ENCODE measurements at places on chromosomes 5 and 9.
A peak's percentile ranks its signal among the peaks of the same experiment; 100 is the strongest.

DNA sequence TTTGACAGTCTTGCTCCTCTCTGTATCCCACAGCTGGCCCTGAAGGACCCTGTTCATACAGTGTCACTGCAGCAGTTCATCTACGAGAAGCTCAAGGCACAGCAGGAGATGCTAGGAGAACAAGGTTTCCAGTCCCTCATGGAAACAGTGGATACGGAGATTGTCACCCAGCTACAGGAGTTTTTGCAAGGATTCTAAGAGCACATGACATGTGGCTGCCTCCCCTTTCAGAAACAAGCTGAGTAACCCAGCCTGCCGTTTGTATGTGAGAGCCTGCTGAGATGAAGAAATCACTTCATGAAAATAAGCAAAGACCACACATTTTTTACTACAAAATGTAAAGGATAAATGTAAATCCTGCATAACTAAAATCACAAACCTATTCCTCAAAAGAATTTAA is 48.5 kb downstream of the LRRC70 start:
- no peak for DNase-seq

GRCh38 chr5:109935833-109936490 is 246.2 kb downstream of the MAN2A1 start:
- DNase-seq, result no peak

GRCh38 chr5:56987171-56987570 is 35.2 kb upstream of the MIER3 start:
- DNase-seq, result no peak

DNA sequence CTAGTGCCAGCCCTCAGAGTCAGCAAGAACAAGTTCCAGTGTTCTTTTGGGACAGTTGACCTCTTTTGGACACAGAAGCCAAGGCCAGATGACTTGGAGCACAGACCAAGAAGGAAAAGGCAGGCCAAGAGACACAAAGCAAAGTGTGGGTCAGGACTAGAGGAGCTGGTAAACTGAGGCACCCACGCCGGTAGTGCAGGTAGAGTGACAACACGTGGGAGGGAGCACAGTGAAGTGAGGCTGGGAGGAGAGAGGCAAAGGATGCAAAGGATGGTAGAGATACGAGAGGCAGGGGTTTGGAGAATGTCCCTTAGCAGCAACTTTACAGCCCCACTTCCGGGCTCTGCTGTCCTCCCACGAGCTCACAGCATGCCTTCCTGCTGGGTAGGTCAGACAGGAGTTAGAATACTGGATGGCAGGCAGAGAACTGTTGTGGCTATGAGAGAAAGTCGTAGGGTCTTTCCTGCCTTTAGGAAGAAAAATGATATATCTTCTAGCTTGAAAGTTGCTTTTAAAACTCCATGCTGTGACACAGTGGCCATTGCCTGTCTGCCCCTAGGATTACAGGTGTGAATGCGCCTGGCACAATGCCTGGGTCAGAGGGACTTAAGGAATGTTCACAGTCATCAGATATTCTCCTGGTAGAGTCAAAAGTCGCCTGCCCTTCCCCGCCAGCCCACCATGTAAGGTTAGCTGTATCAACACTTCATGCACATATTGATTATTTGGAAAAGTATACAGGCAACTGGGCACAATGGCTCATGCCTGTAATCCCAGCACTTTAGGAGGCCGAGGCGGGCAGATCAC is 97.9 kb downstream of the PDE8B start:
- no peak for DNase-seq

- no peak for DNase-seq
Measured at GRCh38 chr9:4375424-4376200, 75.7 kb upstream of the GLIS3 start.

DNA sequence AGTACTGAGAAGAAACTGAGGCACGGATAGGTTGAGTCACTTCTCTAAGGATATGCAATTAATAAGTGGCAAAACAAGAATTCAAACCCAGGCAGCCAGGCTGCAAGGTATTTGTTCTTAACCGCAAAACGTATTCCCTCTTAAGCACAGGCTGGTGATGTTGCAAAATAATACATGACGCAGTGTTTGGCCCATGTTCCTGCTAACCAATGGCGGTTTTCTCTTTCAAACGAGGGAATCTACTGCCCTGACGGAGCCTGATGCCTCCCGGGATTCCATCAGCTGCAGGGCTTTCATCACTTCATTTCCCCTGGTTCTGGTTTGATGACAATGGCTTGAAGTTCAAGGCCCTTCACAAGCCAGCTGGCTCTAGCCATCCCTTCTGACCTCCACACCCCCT is 154.8 kb downstream of the SLIT3 start:
- no peak for DNase-seq

DNA sequence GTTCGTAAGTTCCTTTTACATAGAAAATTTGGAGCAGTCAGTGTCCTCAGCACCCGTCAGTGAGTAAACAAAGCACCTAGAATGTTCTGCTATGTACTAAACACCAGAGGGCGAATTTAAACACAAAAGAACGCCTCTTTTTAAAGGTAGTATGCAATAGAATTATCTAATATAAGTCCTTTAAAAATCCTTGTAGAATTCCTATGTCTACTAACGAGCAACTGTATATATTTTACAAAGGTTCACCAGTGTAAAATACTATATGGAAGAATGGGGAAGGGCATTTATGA is 499 bp upstream of the TMEM232 start:
- no peak for DNase-seq

DNA sequence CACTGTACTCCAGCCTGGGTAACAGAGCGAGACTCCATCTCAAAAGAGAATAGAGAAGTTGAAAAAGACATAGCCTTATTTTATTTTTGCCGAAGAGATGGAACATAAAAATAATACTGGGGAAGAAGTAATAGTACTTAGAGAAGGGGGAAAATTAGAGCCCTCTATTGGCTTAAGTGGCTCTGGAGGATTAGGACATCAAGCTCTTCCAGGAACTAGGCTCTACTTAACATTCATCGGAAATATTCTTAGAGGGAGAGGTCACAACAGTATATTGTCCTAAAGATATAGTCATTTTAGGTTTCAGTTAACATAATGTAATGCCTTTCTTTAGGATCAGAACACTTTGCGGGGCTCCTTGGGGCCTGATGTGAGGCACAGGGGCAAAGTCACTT is 86.0 kb upstream of the PLPP1 start:
- no peak for DNase-seq

DNA sequence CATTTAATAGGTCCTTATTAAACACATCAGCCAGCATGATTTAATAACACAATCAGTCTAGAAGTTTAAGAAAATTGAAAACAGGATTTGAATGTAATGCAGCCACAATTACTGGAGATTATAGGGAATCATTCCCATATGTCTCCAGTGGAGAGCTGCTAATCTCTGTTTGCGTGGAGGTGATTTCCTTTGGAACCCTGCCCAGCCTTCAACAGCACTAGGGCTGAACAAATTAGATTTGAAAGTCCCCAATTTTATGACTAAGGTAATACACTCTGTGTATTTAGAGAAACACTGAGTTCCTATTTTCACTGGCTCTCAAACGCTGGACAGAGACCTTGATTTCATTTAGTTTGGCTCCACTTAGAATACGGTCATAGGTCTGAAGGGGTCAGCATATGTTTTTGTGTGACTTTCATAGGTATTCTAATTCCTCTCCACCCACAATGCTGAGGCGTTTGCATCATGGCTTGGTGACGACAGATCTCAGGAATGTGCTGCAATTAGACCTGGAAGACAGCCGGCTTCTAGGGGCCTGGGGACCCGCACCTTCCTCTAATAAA is 508.3 kb downstream of the EBF1 start:
- DNase-seq, result peak; percentile 45

DNA sequence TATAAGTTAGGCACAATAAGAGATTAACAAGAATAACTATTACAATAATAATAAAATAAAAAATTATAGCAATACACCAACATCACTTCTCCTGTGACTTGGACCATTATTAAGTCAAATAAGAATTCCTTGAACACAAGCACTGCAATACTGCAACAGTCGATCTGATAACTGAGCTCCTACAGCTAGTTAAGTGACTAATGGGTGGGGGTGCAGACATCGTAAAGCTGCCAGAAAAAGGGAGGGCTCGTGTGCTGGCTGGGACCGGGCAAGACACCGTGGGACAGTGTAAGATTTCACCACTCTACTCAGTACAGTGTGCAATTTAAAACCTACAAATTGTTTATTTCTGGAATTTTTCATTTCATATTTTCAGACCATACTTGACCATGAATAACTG is 78.8 kb downstream of the SNX24 start:
- DNase-seq, result no peak

GRCh38 chr9:134770972-134771971 is 109.3 kb upstream of the FCN2 start:
- no peak for DNase-seq

DNA sequence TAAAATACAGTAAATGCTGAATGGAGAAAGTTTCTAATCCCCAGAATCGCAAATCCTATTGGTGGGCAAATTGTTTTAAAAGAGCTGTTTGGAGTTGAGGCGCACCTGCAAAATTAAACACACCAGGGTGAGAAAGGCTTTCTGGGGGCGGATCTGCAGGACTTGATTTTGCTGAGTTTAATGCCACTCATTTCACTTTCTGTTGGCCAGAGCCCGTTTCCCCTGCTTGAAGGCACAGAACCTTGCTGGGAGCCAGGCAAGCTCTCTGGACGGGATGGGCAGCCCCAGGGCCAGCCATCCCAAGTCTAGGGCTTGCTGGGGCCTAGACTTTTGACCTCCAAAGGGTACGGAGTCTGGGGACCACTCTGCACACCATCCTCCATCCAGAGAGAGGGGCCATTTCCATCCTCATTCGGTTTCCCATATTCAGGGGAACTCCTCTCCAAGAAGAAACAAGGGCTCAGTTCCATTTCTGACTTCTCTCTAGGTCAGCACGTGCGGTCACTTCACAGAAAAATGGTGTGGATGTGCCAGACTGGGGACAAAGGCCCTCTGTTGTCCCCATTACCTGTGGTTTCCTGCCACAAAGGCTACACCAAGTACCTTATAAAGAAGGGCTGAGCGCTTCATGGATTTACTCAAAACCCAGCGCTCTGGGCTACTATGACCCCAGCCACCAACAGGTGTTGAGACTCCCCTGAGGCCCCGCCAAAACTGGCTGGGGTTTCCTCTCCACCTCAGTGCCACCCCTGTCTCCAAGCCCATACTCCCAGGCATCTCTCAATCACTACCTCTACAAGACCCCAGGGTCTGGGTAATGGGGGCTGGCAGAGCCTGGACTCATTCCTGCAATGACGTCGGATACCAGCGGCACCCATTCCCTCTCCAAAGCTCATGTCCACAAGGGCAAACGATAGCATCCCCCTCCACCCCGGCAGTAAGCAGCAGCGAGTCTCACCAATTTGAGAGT is 170.0 kb downstream of the AUH start:
- no peak for DNase-seq

DNA sequence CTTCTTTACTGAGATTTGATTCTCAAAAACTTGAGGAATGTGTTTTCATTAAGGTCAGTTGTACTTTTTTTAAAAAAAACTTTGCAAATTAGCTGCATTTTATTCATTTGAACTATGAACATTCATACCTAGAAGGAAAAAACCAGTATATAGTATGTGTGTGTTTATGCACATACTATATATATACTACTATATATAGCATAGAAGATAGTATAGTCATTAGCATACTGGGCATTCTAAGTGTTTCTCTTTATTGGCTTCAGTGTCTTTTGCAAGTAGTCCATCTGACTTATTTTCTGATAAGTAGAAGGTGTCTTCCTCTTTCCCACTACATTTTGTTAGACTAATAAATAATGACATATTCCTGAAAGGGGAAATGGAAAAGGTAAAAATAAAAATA is 33.0 kb downstream of the ELOVL7 start:
- DNase-seq, result no peak

- no peak for DNase-seq
Measured at GRCh38 chr9:87909310-87910041, 8.3 kb upstream of the SPATA31C1 start.

GRCh38 chr5:137481596-137481995 is 17.5 kb downstream of the SPOCK1 start:
- DNase-seq, result no peak

DNA sequence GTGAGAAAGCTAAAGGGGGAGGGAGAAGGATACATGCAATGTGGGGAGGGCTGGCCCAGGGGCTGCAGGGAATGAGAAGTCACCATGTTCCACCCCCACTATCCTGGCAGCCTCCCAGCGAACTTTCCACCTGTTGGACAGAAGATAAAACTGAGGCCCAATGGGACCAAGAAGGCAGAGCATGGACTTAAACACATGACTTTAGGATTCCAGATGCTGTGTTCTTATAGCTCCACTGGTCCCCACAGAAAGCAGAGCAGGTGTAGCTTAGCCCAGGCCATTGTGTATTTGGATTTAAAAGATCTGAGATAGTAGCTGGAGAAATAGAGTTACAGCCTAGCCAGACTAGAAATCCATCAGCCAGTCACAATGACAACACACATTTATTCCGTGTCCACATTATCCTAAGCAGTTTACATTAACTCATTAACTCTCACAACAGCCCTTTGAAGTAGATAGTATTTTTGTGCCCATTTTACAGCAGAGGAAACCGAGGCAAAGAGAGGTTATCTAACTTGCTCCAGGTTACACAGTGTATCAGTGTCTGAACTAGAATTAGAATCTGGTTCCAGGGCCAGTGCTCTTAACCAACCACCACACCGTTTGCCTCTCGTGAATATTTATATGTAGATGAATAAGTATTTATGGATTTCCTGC is 121.0 kb downstream of the RGS3 start:
- no peak for DNase-seq

GRCh38 chr5:172187118-172188032 is 649 bp downstream of the STK10 start:
- peak; percentile 62 for DNase-seq

DNA sequence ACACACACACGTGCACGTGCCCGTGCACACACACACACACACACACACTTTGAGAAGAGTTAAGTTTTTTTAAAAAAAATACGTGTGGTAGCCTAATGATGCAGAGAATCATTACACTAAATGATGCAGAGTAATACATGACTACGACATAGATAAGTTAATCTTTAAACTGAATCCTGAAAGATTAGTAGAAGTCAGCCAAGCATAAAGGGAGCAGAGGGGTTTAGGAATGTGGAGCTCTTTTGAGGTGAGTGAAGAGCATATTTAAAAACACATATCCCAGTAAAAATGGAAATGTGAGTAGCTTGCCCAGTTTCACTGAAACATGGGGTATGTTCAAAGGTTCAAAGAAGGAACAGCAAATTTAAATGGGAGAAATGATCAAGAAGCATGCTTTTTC is 61.3 kb upstream of the TYRP1 start:
- DNase-seq, result no peak

GRCh38 chr5:133854554-133854953 is 113.9 kb downstream of the C5orf15 start:
- no peak for DNase-seq

- DNase-seq, result no peak
Measured at GRCh38 chr5:147530530-147531389, 20.9 kb upstream of the DPYSL3 start.

- DNase-seq, result no peak
Measured at GRCh38 chr5:174491761-174492350, 232.5 kb upstream of the MSX2 start.

DNA sequence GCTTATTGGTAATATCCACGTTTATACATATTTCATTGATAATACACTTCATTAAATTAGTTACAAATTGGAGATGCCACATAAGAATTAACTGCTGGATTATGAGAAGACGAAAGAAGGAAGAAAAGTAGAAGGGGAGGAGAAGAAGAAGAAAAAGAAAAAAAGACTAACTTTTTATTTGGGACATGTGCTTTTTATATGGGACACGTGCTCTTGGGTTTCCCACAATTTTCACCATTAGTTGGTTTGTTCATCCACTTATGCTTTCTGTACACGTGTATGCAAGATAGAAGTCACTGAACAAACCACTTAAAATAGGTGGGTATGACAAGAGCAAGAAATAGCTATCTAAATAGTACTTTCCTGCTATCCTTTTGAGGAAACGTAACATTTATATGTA is 98.6 kb downstream of the MRPS30 start:
- DNase-seq, result no peak

- DNase-seq, result no peak
Measured at GRCh38 chr5:35360671-35361070, 130.4 kb upstream of the PRLR start.

Measured in WTC11 (cell line).